ENCODE measurements at places on chromosomes 11 and 22. TPM values are rescaled to one million over a fixed set of nuclear protein-coding genes. Genes with fewer than 3 reads are reported as not detected.

P2RX6 gene
- polyA plus RNA-seq = not detected

CHST1 gene
- polyA plus RNA-seq = 1.1 TPM

PRMT3 gene
- polyA plus RNA-seq = 10.8 TPM

MS4A14 gene
- 0.12 TPM for polyA plus RNA-seq

SPECC1L gene
- 6.0 TPM for polyA plus RNA-seq

Measured in small intestine (tissue), 16 donors.